ENCODE measurements at places on chromosomes 16 and 17.

DNA sequence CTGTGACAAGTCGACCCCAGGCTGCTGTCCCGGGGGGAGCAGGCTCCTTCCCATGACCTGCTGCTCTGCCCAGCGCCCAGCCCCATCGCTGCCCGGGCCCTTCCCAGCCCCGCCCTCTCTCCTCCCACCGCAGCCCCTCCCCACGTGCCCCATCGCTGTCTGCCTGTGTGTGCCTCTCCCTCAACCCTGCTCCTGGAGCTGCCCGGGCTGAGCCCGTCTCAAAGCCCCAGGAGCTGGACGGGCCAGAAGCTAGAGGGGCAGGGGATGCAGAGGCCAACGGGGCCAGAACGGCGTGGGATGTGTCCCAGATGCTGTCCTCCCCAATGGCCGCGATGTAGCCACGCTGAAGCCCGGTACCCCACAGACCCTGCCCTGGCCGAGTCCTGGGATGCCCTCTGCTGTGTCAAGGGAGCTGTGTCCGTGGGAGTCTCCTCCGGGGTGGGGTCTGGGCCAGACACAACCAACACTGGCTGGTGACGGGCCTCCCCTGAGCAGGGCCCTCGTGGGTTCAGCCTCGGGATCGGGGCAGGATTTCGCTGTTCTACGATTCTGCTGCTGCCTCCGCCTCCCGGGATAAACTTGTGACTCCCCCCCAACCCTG, 118.2 kb upstream of the ZNF750 start:
- no peak for DNase-seq

DNA sequence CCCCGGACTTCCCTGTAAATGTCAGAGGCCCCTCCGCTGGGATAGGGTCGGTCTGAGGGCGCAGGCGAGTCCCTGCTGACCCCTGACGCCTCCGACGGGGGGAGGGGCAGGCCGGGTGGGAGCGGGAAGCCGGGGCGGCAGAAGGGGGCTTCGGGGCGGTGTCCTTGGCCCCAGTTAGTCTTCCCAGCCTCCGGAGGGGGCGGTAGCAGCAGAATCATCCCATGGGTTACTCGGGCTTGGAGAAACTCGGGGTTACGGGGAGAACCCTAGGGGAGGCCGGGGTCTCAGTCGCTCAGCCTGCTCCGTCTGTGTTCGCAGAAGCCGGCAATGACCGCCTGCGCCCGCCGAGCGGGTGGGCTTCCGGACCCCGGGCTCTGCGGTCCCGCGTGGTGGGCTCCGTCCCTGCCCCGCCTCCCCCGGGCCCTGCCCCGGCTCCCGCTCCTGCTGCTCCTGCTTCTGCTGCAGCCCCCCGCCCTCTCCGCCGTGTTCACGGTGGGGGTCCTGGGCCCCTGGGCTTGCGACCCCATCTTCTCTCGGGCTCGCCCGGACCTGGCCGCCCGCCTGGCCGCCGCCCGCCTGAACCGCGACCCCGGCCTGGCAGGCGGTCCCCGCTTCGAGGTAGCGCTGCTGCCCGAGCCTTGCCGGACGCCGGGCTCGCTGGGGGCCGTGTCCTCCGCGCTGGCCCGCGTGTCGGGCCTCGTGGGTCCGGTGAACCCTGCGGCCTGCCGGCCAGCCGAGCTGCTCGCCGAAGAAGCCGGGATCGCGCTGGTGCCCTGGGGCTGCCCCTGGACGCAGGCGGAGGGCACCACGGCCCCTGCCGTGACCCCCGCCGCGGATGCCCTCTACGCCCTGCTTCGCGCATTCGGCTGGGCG, 542 bp downstream of the GUCY2D start:
- no peak for DNase-seq

DNA sequence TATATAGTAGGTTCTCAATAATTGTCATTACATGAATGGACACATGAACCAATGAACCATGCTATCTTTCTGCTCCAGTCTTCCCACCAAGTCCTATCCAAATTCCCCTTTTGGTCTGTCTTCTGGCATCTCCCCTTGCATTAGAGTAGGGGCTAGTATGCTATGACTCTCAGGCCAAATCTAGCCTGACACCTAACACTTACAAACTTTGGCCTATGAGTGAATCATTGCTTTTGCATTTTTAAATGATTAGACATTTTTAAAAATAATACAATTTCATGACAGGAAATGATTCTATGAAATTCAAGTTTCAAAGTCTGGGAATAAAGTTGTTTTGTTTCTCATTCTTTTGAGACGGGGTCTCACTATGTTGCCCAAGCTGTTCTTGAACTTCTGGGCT, 102.5 kb upstream of the MAF start:
- DNase-seq: no peak

DNA sequence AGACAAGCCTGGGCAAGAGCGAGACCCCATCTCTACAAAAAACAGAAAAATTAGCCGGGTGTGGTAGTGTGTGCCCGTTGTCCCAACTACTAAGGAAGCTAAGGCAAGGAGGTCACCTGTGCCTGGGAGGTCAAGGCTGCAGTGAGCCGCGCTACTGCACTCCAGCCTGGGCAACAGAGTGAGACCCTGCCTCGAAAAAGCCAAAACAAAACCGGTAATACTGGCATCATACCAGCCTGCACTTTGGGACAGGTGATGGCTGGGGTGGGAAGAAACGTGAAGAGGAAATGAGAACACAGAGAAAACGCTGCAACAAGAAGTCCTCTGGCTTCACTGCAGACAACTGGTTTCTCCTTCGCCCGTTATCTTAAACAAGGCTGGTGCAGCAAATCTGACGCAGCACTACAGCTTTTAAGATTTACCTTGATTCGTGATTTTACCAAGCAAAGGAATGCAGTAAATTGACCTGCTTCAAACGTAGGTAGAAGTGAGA, 725 bp upstream of the CASC3 start:
- DNase-seq: no peak

GRCh38 chr17:71380936-71381335, 739.9 kb upstream of the SOX9 start:
- DNase-seq: no peak

GRCh38 chr16:27318392-27319256, 4.8 kb downstream of the IL4R start:
- DNase-seq: no peak

- no peak for DNase-seq
Observed at GRCh38 chr17:81080019-81080418, 45.1 kb downstream of the BAIAP2 start.

- no peak for DNase-seq
Observed at GRCh38 chr17:81900181-81900820, 1.7 kb upstream of the NPB start.

Data from mesothelial cell of epicardium (in vitro differentiated cells).